Fibroblast of skin of back (primary cell): ENCODE measurements at places on chromosomes 7 and 10.
A peak's percentile ranks its signal among the peaks of the same experiment; 100 is the strongest.

GRCh38 chr7:2399848-2400587 lies 3.4 kb upstream of the CHST12 start:
- DNase-seq, result peak; percentile 97

DNA sequence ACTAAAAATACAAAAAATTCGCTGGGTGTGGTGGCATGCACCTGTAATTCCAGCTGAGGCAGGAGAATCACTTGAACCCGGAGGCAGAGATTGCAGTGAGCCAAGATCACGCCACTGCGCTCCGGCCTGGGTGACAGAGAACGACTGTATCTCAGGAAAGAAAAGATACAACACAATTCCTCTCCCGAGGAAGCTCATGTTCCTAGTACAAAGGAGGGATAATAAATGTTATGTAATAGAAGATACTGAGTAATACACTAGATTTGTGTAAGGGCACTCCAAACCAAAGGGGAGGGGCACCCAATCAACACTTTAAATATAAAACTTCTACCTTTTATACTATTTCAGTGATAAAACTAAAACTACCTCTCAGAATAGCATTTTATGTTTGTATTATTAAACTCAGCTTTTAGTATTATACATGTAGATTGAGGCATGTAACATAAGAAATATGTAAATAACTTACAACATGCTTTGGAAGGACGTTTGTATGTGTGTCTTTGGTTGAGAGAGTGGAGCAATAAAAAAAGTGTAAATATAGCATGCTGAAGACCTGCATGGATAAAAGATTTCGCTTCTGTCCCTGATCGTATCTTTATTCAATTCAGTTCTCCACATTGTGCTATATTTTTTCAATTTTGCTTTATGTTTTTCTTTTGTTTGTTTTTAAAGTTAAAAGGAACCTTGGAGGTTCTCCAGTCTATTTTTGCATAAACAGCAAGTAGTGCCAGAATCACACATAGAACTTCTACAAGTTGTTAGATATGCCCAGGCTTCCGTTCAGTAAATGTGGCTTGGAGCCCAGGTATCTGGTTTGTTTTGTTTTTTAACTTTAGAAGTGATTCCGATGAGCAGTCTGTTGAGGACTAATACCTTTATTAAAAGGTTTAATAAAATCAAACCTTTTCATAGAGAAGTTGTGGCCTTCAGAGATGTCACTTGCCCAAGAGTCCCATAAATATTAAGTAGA lies 71.9 kb downstream of the WAC start:
- DNase-seq, result no peak

GRCh38 chr7:20653636-20654035 lies 38.2 kb downstream of the ABCB5 start:
- DNase-seq, result no peak

DNA sequence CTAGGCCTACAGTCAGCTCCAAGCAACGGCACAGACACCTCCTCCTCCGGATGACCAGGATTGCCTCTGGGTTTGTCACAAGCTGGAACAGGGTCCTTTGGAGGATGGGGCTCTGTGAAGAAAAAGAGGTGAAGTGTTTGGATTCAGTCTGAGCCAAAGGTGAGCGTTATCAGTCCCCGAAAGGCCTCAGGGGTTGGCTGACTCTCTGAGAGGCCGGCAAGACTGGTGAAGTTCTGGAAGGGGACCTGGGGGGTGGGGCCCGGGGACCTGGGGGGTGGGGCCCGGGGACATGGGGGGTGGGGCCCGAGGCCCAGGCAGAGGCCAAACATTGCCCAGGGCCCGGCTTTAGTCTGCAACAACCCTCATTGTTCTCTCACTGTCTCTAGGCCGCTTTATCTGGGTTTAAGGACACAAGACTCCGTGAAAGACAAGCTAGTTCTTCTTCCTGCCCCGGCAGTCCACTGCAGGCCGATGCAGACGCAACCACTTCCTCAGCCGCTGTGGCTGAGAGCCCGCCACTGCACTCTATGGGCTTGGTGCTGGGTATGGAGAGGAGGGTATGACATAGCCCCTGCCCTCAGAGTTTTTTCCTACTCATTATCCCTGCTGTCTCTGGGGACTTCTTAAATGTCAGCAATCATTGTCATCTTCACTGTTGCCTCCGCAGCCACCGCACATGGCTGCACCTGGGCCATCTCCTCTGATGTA lies 27.4 kb upstream of the PSAP start:
- DNase-seq, result no peak

DNA sequence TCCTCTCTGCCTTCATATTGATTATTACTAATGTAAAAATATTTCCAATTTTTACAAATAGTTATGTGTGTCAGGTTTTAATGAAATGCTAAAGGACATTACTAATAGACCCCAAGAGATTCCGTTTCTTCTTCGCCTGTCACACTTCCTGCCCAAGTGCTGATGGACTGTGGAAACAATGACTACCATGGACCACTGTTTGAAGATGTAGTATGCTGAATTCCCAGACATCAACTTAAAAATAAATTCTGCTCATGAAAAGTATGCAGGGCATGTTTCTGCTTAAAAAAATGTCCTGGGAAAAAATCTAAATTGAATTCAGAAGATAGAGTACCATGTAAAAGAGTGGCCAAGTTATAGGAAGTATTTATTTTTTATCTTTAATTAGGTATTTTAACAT lies 52.1 kb downstream of the ST7 start:
- peak; percentile 93 for DNase-seq

DNA sequence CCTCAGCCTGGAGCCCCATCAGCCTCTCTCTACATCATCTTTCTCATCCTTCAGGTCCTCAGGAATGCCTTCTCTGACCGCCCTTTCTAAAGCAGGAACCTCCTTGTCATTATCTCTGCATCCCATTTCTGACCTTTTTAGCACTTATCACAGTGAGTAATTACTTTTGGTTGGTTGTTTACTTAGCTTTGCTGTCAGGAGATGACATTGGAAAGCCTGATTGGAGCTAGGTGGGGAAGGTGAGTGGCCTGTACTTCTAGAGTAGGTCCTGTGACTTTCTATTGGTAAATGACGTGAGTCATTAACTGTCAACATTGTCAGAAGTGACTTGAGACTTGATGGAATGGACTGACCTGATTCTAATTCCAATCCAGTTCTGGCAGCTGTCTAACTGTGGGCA lies 9.3 kb upstream of the SLC25A13 start:
- DNase-seq, result no peak

DNA sequence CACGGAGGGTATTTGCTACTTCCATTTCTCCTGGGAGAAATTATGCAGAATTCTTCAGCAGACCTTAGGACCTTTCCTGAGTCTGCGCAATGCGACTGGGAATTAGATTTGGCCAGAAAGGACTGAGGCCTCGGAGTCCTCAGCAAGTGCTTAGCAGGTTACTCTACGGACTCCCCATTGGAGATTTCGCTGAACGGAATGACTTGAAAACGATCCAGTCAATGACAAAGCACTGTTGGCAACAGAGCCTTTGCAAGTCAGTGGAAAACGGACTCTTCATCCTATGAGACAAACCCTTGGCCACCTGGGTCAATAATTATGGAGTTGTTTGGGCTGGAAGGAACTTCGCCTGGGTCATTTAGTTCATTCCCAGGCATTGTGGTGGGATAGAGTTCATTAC lies 107.4 kb downstream of the FAM204A start:
- DNase-seq, result no peak

DNA sequence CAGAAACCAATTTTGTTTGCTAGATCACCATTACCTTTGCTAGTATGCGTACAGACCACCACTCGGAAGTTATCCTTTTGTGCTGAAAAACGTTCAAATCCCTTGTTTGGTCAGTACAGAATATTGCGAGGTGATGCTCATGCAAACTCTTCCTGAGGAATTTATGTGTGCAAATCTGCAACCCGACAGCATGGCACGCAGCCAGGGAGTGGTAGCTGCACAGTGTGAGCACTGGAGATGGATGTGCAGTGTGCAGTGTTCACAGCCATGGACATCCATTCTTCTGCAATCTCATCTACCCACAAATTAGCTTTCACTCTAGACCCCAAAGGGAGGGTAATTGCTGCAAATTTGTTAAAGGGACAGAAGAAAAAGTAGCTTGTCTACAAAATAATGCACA lies 72.2 kb downstream of the CACUL1 start:
- DNase-seq, result no peak

DNA sequence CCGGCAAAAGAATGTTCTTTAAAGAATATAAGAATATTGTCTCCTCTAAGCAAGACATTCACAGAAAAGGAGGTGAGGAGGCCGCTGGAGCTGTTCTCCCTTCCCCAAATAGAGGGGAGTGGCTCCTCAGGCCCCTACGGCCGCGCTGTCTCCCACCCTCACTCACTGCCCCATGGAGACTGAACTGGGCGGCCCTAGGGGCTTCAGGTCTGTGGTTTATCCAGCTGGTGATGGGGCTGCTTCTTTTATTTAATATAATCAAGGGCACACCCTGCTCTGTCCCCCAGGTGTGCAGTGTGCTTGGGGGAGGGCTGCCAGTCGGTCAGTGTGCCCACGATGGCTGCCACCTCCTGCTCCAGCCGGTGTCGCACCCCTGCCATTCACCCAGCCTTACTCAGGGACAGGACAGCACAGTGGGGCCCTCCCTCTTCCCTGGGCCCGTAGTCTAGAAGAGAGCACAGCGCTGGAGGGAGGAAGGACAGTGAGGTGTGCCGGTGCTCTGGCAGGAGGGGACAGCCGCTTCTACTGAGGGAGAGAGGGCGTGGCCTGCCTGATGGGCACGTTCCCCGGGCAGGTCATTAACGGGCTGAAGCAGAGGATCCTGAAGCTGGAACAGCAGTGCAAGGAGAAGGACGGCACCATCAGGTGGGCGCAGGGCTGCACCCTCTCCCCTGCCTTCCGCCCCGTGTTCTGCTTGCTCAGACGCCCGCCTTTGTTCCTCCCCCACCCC lies 23.4 kb downstream of the IQCE start:
- no peak for DNase-seq

- DNase-seq, result peak; percentile 6
Measured at GRCh38 chr10:22503315-22504088, 158.2 kb downstream of the SPAG6 start.

DNA sequence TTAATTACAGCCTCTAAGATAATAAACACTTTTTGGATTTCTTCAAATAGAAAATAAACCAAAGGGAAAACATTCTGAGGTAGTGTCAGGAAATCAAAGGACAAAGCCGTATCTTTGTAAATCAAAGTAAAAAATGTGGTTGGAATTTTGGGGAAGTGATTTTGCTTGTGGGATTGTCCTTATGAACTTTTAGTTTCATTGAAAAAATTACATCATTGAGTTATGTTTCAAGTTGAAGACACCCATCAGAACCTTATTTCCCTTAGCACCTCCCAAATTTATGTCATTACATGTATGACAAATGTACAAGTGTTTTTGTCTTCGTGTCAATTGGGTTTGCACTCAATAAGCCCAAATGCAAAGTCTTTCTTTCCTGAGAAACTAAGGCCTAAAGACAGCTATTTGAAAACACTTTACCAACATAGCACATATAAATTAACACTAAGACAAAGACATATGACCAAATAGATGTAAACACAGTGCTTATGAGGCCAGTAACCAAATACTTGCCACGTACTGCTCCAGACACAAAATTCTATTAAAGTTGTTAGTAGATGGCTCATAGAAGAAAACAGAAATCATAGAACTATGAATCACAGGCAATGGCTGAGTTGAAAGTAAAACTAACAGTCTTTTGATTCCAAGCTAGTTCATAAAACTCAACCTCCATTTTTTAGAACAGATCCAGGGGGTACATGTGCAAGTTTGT lies 26.9 kb upstream of the LAMB4 start:
- no peak for DNase-seq

GRCh38 chr7:82235713-82236112 lies 207.9 kb downstream of the CACNA2D1 start:
- DNase-seq, result peak; percentile 19

DNA sequence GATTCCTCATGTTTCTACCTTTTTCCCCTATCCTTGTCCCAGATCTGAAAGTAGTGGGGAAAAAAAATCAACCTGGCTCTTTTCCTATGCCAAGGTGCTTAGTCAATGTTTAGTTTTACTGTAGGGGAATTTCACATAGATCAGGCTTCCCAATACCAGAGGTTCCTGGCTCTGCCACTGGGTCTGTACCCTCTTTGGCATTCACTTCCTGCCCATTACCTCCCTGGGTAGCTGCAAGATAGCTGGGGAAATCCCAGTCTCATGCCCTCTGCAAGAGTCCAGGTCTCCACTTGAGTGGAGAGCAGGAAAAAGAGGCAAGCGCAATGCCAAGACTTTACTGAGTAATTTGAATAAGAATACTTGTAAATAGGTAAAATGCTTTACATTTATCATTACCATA lies 3.5 kb upstream of the BPGM start:
- no peak for DNase-seq
